ENCODE measurements at places on chromosomes 11 and 22.

- no peak for DNase-seq
Observed at GRCh38 chr11:24748261-24748660, 251.4 kb downstream of the LUZP2 start.

DNA sequence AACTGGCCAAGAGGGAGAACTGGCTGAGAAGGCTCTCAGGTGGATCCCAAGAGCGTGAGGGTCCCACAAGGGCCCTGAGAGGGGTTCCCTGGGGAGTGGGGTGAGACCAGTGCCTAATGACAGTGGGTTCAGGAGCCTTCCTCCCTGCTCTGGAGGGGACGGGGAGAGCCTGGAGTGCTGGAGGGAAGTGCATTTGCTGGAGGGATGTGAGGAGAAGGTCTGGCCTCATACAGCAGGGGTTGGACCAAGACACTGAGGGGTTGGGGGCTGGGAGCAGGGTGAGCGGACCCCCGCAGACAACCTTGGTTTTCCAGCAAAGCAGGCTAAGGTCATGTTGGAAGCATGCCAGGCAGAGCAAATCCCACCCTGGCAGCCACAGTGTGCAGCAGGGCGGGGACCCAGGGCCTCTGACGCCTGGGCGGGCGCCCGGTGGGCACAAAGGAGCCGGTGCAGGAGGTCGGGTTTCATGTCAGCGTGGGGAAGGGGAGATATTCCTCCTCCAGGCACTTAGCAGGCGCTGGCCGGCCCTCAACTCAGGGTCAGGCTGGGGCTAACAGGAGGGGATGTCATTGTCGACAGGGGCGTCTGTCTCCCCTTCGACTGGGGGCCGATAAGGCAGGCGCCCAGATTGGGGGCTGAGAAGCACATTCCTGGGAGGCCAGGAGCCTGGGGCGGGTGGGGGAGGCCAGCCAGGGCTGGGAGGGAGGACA, 3.1 kb upstream of the DERL3 start:
- no peak for DNase-seq

DNA sequence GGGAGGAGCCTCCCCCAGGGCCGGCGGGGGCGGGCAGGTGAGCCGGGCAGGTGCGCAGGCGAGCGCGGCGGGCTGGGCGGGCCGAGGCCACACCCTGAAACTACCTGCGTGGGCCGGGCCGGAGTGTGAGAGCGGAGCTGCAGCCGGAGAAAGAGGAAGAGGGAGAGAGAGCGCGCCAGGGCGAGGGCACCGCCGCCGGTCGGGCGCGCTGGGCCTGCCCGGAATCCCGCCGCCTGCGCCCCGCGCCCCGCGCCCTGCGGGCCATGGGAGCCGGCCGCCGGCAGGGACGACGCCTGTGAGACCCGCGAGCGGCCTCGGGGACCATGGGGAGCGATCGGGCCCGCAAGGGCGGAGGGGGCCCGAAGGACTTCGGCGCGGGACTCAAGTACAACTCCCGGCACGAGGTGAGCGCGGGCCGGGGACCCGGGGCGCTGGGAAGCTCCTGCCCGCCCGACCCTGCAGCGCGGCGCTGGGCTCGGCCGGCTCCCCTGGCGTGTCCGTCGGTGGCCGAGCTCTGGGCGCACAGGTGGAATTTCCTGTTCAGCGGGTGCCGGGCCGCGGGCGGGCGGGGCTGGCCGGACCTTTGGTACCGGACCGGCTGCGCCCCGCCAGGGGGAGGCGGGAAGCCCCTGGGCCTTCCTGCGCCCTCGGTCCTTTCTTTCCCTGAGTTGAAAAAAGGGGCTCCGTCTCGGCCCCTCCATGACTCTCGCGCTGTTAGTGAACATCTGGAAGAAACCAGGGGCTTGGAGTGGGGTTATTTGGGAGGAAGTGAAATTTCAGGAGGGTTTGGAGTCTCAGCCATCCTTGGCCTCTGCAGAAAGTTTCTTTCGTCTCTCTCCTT, at the start of gene ST14:
ST14 (plus strand) TSS at position 126 of the 841 bp plus-strand sequence; CDS start at position 324, 198 bp downstream.
- DNase-seq, result no peak

DNA sequence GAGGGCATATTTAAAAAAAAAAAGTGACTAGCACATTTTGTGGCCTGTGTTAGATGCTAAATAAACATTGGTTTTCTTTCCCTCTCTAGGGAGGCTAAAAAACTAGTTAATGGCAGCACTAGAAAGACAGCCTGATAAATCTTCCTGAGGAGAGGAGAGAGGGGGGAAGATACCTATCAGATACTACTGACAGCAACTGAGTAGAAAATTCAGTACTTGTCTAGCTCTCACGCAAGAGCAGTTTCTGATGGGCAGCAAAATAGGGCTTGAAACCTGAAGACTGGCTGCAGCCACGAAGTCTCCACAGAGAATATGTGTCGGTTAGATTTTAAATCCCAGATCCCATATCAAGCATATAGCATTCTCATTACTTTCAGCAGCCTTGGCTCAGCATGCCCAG, 388.2 kb downstream of the KCNA4 start:
- no peak for DNase-seq

DNA sequence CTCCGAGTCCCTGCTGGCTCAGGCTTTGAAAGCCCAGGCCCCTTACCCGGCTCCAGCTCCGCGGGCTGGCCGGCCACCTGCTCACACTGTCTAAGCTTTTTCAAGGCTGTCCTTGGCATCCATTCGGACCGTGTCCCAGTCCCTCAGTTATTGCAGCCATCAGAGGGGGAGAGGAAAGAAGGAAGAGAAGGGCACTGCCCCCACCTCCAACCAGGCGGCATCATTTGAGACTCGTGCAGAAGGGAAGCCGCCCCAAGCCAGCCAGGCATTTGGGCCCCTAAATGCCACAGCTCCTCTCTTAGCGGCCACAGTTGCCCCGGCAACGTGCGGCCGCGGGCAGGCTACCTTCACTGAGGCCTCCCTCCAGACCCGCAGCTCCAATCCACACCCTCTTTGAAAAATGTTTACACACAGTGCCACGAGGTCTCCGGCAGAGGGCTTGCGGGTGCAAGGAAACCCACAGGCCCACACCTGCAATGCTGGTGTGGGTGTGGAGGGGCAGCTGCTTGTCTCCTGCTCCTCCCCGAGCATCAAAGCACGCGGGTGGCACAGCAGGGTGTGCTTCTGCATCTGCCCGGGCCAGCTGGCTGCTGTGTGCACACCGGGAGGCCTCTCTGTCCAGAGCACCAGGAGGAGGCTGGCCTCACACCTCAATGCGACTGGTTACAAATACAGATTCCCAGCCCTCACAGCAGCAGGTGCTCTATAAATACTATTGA, 124.4 kb downstream of the CTTN start:
- DNase-seq, result no peak

DNA sequence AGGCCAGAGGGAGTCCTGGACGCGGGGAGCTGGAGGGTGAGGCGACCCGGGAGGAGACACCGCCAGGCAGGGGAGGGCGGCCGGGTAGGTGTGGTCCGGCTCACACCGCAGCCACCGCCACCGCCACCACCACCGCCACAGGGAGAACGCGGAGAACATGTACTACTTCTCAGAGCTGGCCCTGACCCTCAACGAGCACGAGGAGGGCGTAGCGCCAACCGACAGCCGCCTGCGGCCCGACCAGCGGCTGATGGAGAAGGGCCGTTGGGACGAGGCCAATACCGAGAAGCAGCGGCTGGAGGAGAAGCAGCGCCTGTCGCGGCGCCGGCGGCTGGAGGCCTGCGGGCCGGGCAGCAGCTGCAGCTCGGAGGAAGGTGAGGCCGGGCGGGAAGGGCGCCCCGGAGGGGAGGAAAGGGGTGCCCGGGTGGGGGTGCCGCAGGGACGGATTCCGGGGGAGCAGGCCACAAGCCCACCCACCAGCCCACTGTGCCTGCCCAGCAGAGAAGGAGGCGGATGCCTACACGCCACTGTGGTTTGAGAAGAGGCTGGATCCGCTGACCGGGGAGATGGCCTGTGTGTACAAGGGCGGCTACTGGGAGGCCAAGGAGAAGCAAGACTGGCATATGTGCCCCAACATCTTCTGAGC, 62.8 kb downstream of the MORC2 start:
- no peak for DNase-seq

GRCh38 chr11:128884703-128885338, 6.3 kb upstream of the KCNJ5 start:
- DNase-seq, result peak; percentile 58

GRCh38 chr11:114496915-114497314, 57.6 kb downstream of the REXO2 start:
- no peak for DNase-seq

GRCh38 chr11:87179621-87180020, 141.9 kb downstream of the TMEM135 start:
- no peak for DNase-seq

All from cerebellar nuclear complex (tissue), 1 donor.